ENCODE measurements at places on chromosomes 11 and 22. TPM values are rescaled to one million over a fixed set of nuclear protein-coding genes. Genes with fewer than 3 reads are reported as not detected.

- H3K27me3 ChIP-seq: peaks cover 10% of the 10 kb centered on the region
- no peak for DNase-seq
- H3K4me3 ChIP-seq: no peak overlapping the region
- no peak overlapping the region for H3K27ac ChIP-seq
- H3K36me3 ChIP-seq: no peaks in the 10 kb centered on the region
Observed at GRCh38 chr11:69371731-69372588, 78.0 kb downstream of the MYEOV start.

DNA sequence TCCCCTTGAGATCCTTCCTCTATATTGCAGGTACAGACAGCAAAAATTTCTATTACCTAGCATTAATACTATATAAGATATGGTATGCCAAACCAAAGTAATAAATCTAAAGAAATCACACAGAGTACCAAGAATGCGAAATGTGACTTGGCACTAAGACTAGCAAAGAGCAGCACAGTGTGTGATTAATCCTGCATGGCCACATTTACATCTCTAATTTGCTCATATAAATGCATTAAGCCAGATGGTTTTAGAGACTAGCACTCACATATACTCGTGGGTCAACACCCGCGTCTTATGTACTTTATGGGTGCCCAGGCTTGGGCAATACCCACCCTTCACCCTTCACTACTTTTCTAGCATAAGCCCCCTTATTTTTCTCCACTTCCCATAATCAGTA, 213.2 kb downstream of the TTC28 start:
- no peaks in the 10 kb centered on the region for H3K36me3 ChIP-seq
- peaks cover 7% of the 10 kb centered on the region for H3K27me3 ChIP-seq
- H3K27ac ChIP-seq: no peak overlapping the region
- H3K4me3 ChIP-seq: no peak overlapping the region
- no peaks in the 10 kb centered on the region for H3K4me1 ChIP-seq
- DNase-seq: no peak

DNA sequence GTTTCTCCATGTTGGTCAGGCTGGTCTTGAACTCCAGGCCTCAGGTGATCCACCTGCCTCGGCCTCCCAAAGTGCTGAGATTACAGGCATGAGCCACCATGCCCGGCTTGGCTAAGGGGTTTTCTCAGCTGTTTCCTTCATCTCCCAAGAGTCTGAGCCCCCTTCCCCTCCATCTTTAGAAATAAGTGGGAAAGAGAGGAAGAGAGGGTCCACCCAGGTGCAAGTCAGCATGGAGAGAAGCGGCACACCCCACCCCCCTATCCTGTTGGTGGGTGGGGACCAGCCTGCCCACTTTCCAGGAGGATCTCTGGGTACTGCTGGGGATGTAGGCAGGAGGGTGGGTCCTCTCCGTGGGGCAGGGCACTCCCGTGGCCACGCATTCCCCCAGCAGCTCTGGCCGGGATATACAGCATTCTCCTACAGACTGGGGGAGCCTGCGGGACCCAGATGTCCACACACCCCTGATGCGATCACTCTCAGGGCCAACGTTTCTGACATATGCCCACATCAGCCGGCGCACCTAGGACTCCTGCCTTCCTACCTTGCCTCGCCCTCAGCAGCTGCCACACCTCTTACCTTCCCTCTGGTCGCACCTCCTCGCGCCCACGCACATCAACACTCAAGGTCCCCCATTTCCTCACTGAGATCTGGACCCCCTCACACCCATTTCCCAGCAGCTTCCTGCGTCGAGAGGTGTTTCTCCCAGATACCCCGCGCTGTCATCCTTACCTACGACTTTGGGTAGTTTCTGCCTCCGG, 8.9 kb downstream of the SCARF2 start:
- no peak for DNase-seq
- peaks cover 48% of the 10 kb centered on the region for H3K27me3 ChIP-seq
- peak overlapping the region; percentile 89 for H3K4me3 ChIP-seq
- no peaks in the 10 kb centered on the region for H3K36me3 ChIP-seq
- H3K27ac ChIP-seq: peak overlapping the region; percentile 86

- peaks cover 4% of the 10 kb centered on the region for H3K36me3 ChIP-seq
- H3K4me3 ChIP-seq: peak overlapping the region; percentile 96
- no peaks in the 10 kb centered on the region for H3K27me3 ChIP-seq
- peaks cover 13% of the 10 kb centered on the region for H3K4me1 ChIP-seq
Observed at GRCh38 chr11:62125316-62125715, 1.5 kb downstream of the INCENP start.

DNA sequence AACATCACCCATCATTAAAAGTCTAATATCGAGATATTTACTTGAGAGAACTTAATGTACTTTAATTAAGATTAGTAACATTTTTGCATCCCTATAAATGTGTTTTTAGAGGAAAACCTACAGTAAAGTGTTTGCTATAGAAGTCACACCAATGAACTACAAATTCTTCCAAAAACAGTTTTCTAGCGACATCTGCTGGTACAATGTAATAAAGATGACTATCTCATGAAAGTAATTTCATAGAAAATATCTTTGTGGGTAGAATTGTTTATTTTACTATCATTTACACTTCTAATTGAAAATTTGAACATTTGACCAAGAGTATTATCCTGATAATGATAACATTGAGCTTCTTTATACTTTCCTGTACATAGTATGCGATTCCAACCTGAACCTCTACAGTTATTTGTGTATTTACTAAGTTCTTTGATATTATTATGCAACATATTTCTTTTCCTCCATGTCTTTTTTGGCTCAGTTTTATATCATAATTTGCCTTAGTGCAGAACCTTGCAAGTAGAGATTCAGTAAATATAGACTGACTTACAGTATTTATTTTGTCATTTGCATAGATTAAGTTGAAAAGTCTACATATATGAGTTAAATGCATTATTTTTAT, 252.7 kb downstream of the TMEM135 start:
- H3K4me3 ChIP-seq: no peak overlapping the region
- H3K27ac ChIP-seq: no peak overlapping the region
- no peaks in the 10 kb centered on the region for H3K27me3 ChIP-seq
- H3K36me3 ChIP-seq: no peaks in the 10 kb centered on the region
- no peaks in the 10 kb centered on the region for H3K4me1 ChIP-seq

GRCh38 chr22:38172832-38173640, 8.6 kb downstream of the PLA2G6 start:
- DNase-seq: peak; percentile 53
- H3K27ac ChIP-seq: peak overlapping the region; percentile 81
- no peak overlapping the region for H3K4me3 ChIP-seq
- no peaks in the 10 kb centered on the region for H3K36me3 ChIP-seq
- no peaks in the 10 kb centered on the region for H3K27me3 ChIP-seq

DNA sequence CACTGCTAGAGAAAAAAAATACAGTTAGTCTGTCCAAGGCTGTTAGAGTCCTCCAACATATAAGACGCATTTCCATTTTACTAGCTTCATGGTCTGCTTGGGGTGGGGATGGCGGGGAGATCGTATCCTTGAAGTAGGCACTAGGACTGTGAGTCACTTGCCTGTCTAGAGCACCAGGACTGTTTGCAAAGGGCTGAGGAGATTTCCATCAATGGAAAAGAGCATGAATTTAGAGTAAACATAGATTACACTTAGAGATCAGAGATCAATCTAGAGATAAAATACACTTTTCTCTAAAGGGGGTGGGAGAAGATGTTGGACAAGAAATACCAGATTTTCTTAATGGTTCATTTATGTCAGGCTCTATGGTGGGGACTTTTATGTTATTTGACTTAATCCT, 1.7 kb upstream of the MS4A7 start:
- H3K4me1 ChIP-seq: peaks cover 5% of the 10 kb centered on the region
- no peak for DNase-seq
- H3K27ac ChIP-seq: no peak overlapping the region
- no peaks in the 10 kb centered on the region for H3K36me3 ChIP-seq
- peaks cover 4% of the 10 kb centered on the region for H3K27me3 ChIP-seq

DNA sequence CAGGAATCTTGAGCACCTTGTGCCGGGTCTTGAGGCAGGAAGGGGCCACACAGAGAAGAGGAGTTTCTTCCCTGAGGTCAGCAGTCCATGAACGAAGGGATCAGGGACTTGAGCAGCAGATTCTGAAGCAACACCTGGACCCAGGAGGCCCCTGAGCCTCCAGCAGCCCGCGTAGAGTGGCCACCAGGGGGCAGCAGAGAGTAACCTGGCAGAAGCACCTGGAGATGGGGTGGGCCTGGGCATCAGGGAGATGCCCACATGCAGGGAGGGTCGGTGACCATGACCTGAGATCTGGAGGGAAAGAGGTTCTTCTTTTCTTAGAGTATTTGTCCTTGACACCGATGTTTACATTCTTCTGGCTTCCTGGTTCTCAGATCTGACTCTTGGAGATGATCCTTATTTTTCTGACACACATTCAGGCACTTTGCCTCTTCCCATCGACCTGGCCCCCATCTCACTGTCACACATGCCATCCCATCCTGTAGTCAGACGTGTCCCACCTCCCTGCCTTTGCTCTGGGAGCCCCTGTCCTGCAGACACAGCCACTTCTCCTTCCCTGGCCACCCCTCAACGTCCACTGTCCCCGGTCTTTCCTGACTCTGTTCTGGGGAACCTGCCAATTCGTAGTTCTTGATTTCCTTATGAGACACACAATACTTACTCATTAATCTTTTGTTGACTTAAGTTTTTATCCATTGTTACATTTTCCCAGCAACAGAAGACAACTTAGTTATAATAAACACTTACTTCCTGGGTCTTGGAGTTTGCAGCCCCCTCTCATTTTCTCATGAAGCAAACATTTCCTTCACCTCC, 66.5 kb downstream of the GGTLC2 start:
- no peaks in the 10 kb centered on the region for H3K36me3 ChIP-seq
- H3K27ac ChIP-seq: peak overlapping the region; percentile 6
- no peaks in the 10 kb centered on the region for H3K4me1 ChIP-seq
- no peaks in the 10 kb centered on the region for H3K27me3 ChIP-seq

- no peak overlapping the region for H3K27ac ChIP-seq
- H3K36me3 ChIP-seq: no peaks in the 10 kb centered on the region
- H3K4me1 ChIP-seq: no peaks in the 10 kb centered on the region
- no peak for DNase-seq
- peaks cover 7% of the 10 kb centered on the region for H3K27me3 ChIP-seq
- no peak overlapping the region for H3K4me3 ChIP-seq
Observed at GRCh38 chr11:11211186-11211585, 141.9 kb downstream of the CSNK2A3 start.

GRCh38 chr11:1733009-1733715, 17.2 kb downstream of the IFITM10 start:
- H3K4me3 ChIP-seq: no peak overlapping the region
- no peak for DNase-seq
- peak overlapping the region; percentile 80 for H3K27ac ChIP-seq
- peaks cover 2% of the 10 kb centered on the region for H3K36me3 ChIP-seq
- H3K4me1 ChIP-seq: peaks cover 39% of the 10 kb centered on the region

DNA sequence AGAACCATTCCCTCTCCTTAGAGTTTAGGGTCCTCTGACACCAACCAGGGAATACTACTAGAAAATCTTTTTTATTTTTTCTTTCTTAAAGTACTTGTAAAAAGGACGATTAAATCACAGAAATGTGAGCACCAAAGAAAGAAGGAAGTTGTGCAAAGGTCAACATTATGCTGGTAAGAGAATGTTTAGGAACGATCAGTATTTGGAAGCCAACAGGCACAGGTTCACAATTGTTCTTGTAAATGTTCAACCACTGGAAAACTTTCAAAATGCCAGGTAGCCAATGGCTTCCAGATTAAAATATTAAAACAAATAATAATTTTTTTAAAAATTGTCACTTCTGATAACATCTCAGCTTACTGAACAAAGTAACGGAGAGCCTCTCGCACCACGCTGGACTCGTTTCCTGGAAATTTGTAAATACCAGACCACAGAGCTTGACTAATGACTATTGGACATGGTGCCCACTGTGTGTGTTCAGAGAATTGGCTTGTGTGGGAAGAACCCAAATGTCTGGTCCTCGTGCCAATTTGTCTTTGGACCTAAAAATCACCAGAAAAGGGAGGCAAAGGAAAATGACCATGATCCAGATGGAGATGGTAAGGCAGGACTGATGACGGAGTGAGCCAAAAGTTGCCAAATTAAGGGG, 20.8 kb downstream of the COMMD9 start:
- peaks cover 13% of the 10 kb centered on the region for H3K36me3 ChIP-seq
- H3K4me3 ChIP-seq: no peak overlapping the region
- no peak overlapping the region for H3K27ac ChIP-seq
- no peaks in the 10 kb centered on the region for H3K27me3 ChIP-seq

- H3K4me1 ChIP-seq: peaks cover 20% of the 10 kb centered on the region
- H3K27me3 ChIP-seq: no peaks in the 10 kb centered on the region
- no peaks in the 10 kb centered on the region for H3K36me3 ChIP-seq
- H3K4me3 ChIP-seq: no peak overlapping the region
Observed at GRCh38 chr11:12287009-12287373, 90.4 kb upstream of the PARVA start.

GRCh38 chr11:36238036-36238631, 51.1 kb downstream of the COMMD9 start:
- H3K36me3 ChIP-seq: no peaks in the 10 kb centered on the region
- H3K27ac ChIP-seq: no peak overlapping the region
- no peak for DNase-seq
- H3K27me3 ChIP-seq: peaks cover 11% of the 10 kb centered on the region
- no peak overlapping the region for H3K4me3 ChIP-seq

GRCh38 chr11:3859373-3859881, 4.0 kb downstream of the STIM1 start:
- no peaks in the 10 kb centered on the region for H3K27me3 ChIP-seq
- H3K4me1 ChIP-seq: peaks cover 80% of the 10 kb centered on the region
- peak overlapping the region; percentile 91 for H3K4me3 ChIP-seq
- DNase-seq: no peak

- no peak overlapping the region for H3K27ac ChIP-seq
- no peak overlapping the region for H3K4me3 ChIP-seq
- H3K4me1 ChIP-seq: peaks cover 2% of the 10 kb centered on the region
- H3K27me3 ChIP-seq: no peaks in the 10 kb centered on the region
- H3K36me3 ChIP-seq: peaks cover 33% of the 10 kb centered on the region
- DNase-seq: no peak
Observed at GRCh38 chr22:39422721-39423120, 23.1 kb downstream of the TAB1 start.

DNA sequence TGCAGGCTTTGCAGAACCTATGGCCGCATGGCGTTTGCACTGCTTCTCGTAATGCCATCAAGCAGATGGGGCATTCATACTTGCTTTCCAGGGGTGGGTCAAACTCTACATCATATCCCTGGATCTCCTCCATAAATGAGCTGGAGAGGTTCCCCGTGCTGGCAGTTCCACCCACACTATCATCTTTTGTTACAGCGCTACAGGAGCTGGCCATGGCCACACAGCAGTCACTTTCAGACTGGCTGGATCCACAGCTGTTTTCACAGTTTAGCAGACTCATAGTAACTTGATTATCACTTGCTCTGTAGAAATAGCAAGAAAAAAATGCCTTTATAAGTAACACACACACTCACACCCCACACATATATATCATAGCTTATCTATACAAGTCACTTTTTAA, 8.8 kb downstream of the TRAF6 start:
- H3K36me3 ChIP-seq: no peaks in the 10 kb centered on the region
- DNase-seq: no peak
- no peak overlapping the region for H3K27ac ChIP-seq
- no peaks in the 10 kb centered on the region for H3K27me3 ChIP-seq
- peaks cover 48% of the 10 kb centered on the region for H3K4me1 ChIP-seq
- no peak overlapping the region for H3K4me3 ChIP-seq

The TNKS1BP1 gene
- 20.9 TPM for total RNA-seq

The CCDC87 gene
- 0.16 TPM for total RNA-seq

The NUP160 gene
- total RNA-seq: 71.7 TPM

The NEFH gene
- total RNA-seq: 0.31 TPM

The SMC1B gene
- not detected for total RNA-seq

The LRRC32 gene
- total RNA-seq: not detected

The HTR3B gene
- total RNA-seq: not detected

Data from naive thymus-derived CD8-positive, alpha-beta T cell (primary cell).